ENCODE measurements at places on chromosomes 11 and 22.

DNA sequence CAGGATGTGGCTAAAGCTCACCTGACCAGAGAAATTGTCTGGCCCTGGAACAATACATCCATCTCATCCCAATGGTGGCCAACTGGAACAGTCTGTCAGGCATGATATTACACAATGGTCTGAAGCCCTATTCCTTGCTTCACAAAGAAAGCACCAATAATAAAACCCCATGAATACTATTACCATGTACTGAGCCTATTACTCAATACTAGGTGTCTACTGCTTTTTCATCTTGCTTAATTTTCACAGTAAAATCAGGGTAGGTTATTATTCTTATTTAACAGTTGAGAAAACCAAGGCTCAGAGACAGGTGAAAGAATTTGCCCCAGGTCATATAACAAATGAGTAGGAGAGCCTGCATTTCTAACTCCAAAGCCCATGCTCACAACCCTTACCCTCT, 68.9 kb upstream of the CAPRIN1 start:
- no peak for DNase-seq

DNA sequence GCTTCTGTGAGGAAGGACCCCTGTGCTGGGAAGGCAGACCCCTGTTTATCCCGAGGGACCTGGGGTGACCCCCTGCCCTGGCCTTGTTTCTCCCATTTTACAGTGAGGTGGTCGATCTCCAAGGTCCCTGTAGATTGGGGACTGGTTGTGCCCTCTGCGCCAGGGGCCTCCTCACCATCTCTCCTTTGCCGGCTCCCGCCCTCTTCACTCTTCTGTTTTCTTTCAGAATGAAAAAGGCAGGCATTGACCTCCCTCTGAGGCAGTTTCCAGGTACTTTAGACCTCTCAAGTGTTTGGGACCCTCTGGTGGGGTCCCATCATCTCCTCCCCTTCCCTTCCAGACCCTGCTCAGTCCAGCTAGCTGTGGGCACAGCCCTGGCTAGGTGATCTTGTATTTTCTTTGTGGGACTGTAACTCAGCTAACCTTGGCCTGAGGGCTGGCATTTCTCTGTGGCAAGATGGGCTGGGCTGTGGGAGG, 1.5 kb downstream of the SERPINH1 start:
- no peak for DNase-seq

- no peak for DNase-seq
Observed at GRCh38 chr11:11789735-11790369, 51.9 kb upstream of the USP47 start.

GRCh38 chr11:128734103-128734831, 40.4 kb downstream of the FLI1 start:
- no peak for DNase-seq

- DNase-seq, result no peak
Observed at GRCh38 chr22:42962295-42963230, 52.4 kb downstream of the PACSIN2 start.

- no peak for DNase-seq
Observed at GRCh38 chr11:4665424-4665823, 21.6 kb downstream of the OR51E1 start.

- no peak for DNase-seq
Observed at GRCh38 chr22:19709063-19709769, 5.1 kb upstream of the SEPTIN5 start.

GRCh38 chr22:28064920-28065319, 145.9 kb upstream of the PITPNB start:
- no peak for DNase-seq

- DNase-seq, result no peak
Observed at GRCh38 chr11:134432776-134433175, 20.7 kb upstream of the B3GAT1 start.

DNA sequence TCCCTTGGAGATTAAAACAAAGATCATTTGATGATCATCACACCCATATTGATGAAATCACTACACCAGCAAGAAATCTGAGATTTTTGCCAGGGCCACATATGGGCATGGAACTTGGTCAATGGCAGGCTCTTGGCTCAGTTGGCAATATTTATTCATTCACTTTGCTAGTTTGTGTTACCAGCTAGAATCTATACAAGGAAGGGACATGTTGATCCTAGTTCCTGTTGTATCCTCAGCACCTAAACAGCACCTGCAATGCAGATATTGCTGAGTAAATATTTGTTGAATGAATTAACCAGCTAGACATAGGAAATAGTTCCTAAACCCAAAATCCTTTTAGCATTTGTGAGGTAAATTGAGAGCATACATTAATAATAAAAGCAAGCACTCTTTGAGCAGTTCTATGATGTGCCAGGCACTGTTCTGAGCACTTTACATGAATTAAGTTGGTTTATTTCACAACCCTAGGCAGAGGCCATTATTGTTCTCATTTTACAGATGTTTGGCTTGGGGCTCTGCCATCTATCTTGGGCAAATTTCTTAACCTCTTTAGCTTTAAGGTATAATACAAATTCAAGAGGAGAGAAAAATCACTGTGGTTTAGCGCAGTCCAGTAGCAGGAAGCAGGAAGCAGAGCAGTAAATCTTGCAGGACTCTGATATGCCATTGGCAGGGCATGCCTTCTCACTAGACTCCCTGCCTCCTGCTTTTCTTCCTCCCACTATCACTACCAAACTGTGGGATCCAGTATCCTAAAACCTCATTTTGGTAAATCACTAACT, 1.6 kb downstream of the TRIM68 start:
- DNase-seq, result no peak

DNA sequence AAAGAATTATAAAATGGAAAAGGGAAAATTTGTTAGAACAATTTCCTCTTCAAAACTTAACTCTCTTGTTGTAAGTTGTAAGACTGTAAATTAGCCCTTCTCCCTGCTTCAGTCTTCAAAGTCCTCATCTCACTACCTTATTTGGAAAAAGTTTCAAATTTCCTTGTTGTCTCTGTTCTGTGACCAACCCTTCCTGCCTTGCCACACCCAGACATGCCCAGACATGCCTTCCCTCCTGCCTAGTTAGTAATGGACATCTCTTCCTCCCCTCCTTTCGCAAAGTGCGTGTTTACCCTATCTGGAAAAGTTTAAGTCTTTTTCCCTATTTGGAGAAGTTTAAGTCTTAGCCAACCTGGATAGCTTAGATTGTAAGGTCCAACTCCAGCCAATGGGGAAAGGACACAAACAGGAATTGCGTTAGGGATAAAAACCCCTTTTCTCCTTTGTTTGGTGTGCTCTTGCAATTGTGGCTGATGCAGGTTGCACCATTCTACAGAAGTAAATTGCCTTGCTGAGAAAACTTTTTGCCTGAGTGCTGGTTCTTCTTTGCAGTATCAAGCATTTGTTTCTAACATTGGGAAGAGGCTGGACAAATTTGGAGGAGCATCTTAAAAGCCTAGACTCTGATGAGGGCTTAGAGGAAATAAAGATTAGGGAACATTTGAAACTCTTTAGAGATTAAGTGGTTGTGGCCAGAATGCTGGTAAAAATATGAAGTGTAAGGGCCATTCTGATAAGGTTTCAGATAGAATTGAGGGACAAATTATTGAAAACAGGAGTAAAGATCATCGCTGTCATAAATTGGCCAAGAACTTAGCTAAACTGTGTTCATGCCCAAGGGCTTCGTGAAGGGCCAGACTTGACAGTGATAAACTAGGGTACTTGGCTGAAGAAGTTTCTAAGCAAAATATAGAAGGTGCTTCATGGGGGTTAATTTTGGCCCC, 15.4 kb downstream of the OR52K2 start:
- no peak for DNase-seq

- peak; percentile 33 for DNase-seq
Observed at GRCh38 chr11:60334005-60334620, 7.1 kb downstream of the MS4A6E start.

DNA sequence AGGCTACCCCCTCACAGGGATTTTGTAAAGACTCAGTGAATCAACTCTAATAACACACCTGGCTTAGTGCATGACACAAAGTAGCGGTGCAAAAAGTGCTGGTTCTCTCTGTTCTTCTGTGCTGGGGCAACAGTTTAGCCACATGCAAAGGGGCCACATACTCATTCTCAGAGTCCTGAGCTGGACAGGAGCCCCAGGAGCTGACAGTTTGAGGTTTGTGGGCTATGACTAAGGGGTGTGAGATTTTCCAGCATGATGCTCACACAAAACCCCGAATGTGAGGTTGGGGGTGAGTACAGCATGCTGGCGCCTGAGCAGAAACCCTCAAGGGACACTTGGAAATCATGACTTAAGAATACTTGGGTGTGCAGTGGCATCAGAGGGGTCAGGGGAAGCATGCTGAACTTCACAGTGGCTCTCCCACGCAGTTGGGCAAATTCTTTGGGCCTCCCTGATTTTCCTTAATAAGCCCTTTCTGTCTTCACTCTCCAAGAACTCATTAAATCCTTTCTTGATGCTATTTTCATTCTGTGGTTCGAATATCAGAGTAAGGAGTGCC, 31.0 kb downstream of the TMPRSS5 start:
- no peak for DNase-seq

DNA sequence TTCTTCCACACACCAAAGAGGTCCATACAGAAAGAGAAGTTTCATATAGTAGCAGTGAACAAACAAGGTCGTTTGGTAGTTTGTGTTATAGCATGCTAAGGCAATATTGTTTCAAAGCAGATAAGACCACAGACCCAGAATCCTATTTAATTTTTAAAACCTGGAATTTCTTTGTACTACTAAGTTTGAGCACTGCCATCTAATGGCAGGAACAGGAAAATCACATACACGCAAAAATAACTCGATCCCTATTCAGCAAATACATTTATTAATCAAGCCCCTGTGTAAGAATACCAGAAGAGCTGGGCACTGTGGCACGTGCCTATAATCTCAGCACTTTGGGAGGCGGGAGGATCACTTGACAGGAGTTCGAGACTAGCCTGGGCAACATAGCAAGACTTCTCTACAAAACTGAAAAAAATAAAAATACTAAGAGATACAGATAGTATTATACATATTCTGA, 2.9 kb upstream of the BTBD10 start:
- peak; percentile 65 for DNase-seq

GRCh38 chr11:117519170-117519569, 191.5 kb downstream of the CEP164 start:
- no peak for DNase-seq

- no peak for DNase-seq
Observed at GRCh38 chr11:114891911-114892310, 213.6 kb downstream of the NXPE2 start.

GRCh38 chr11:2208691-2209369, 37.2 kb upstream of the TH start:
- DNase-seq, result peak; percentile 24

- DNase-seq, result no peak
Observed at GRCh38 chr11:45580399-45580798, 85.0 kb downstream of the CHST1 start.
